ENCODE measurements at places on chromosomes 4 and X. TPM values are rescaled to one million over a fixed set of nuclear protein-coding genes. Genes with fewer than 3 reads are reported as not detected.

KCNIP4 gene
- polyA plus RNA-seq, result 13.0 TPM

NIPAL1 gene
- polyA plus RNA-seq, result 11.0 TPM

ENPEP gene
- 222 TPM for polyA plus RNA-seq

XKRX gene
- polyA plus RNA-seq, result 0.25 TPM

DNA sequence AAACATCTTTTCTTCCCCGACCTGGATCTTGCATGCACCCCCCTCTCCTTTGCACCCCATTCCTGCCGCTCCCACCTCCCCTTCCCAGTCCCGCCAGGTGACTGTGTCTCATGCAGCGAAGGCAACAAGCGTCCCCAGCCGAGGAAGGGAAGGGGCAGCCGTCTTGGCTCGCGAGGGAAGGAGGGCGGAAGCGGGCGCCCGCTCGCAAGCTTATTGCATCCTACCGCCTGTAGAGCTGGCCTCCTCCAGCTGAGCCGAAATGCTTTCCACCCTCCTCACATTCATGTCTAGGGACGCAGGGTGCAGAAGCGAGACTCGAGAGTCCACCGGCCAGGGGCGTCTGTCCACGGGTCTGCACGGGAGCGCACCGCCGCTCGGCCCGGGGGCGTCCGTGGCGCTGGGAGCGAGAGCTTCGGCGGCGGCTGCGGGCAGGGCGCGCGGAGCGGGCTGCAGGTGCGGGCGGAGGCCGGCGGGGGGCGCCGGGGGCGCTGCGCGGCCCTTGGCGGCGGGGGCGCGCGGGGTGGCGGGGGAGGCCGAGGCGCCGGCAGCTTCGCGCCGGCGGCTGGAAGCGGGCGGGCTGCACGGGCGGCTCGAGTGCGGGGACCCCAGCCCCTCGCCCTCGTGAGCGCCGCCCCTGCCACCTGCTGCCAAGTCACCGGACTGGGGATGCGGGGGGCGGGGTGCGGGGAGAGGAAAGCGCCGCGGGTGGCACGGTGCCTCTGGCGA, at the start of gene KCNIP4:
TSS of gene KCNIP4 (minus strand) at position 426 of the 726 bp plus-strand sequence.
- peak; percentile 34 for DNase-seq

DNA sequence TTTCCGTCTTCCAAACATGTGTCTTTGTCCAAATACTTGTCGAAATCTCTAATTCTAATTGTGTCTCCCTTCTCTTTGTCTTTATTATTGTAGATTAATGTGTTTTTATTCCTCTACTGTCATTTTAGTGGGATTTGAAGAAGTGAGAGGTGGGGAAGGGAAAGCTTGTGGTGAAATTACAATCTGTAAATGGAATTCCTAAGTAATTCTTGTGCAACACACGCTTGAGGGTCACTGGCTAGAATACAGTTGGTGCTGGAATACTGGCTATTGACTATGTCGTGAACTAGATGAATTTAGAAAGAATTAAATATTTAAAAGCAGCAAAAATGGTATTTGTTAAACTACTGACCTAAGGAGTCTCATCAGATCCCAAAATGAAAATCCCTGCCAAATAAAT, 10.7 kb upstream of the FNIP2 start:
- no peak for DNase-seq

- DNase-seq, result no peak
Observed at GRCh38 chr4:97103252-97103651, 1040.0 kb downstream of the STPG2 start.

DNA sequence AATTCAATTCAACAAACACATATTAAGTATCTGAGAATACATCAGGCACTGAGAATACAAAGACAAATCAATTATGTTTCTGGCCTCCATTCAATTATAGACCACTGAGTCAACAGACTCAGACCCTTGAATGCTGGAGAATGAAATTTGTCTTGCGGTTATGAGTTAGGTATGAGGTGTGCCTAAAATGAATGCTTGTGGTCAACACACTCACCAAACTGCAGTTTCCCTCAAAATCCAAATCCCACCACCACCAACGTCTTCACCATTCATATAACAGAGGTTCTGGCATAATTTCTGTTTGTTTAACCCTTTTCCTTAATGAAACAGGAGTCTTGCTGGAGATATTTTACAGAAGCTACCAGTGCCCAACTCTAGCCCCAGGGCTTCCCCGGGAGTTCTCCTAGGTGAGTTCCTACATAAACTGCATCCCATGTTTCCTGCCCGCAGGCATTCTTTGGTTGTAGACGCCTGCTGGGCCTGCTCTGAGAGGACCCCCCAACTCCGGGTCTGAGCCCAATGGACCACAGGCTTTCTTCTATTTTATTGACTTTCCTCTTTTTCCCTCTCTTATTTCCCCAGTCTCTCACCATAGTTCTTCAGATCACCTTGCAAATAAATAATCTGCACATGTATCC, 119.2 kb downstream of the DDX53 start:
- no peak for DNase-seq

DNA sequence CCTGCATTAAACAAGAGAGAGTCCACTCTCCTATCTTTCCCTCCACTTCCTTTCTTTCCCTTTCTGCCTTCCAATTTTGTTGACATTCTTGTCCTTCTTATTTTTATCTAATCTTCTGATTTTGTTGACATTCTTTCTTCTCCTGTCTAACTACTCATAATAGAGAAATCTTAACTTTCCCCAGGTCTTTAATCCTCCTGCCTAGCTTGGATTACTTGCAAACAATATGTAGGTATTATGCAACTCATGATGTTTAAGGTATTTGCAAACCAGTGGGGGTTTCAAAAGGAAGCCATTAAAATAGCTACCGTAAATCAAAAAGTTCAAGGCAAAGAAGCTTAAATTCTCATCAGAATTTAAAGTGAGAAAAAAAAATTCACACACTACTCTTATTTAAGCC, 53.9 kb downstream of the PROM1 start:
- no peak for DNase-seq

DNA sequence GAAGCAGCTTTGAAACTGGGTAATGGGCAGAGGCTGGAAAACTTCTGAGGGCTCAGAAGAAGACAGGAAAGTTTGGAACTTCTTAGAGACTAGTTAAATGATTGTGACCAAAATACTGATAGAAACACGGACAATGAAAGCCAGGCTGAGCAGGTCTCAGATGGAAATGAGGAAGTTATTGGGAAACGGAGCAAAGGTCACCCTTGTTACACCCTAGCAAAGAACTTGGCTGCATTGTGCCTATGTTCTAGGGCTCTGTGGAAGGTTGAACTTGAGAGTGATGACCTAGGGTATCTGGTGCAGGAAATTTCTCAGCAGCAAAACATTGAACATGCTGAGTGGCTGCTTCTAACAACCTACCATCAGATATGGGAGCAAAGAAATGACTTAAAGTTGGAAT, 50.8 kb upstream of the FBXW7 start:
- no peak for DNase-seq

DNA sequence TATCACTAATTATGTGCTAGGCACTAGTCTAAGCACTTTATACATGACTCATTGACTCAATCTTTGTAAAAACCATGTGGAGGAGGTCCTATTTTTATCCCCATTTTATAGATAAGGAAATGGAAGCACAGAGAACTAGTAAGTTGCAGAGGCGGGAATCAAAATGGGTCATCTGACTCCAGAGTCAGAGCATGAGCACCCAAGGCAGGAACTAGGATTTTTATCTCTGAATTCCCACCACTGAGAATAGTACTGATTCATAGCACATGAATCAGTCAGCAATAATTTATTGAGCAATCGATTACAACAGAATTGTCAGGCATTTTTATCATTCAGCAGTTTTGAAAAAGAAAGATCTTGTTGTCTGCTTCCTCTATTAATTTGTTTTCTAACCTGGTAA, 19.3 kb downstream of the SCARB2 start:
- DNase-seq, result no peak

DNA sequence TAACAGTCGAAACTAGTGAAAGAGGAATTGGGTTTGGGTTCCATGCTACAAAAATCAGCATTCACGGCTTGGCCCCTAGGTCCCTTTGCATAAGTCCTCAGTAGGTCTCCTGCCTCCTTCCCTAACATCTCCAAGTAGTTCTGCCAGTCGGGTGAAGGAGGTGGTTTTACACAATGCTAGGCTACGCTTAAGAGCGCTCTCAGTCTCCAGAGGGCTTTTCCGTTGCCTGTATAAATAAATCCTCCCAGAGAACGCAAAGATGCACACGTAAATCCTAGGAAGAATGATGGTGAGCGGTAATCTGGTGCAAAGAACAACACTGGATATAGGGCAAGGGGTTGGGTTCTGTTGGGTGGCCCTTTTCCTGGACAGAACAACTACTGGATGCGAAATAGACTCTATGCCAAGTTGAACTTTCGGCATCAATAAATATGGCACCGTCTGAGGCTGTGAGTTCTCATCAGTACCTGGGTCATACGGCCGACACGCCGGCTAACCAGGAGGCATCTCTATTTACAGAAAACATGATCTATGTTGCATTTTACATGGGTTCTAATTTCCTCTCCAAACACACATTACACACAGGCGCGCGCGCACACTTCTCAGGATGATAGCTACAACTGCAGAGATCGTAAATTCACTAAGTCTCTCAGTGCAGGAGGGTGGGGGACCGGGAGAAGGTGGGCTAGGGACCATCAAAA, 1.3 kb downstream of the CAMK2D start:
- peak; percentile 59 for DNase-seq

DNA sequence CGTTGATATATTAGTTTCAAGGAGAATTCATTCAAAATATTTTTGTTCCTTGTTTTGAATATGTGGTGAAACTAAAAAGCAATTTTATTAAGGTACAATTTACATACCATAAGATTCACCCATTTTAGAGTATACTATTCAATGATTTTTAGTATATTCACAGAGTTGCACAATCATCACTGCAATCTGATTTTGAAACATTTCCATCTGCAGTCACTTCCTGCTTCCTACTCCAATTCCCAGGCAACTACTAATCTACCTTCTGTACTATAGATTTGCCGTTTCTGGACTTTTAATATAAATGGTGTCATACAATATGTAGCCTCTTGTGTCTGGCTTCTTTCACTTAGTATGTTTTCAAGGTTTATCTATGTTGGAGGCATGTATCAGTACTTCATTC, 71.3 kb downstream of the SLC9A7 start:
- no peak for DNase-seq

DNA sequence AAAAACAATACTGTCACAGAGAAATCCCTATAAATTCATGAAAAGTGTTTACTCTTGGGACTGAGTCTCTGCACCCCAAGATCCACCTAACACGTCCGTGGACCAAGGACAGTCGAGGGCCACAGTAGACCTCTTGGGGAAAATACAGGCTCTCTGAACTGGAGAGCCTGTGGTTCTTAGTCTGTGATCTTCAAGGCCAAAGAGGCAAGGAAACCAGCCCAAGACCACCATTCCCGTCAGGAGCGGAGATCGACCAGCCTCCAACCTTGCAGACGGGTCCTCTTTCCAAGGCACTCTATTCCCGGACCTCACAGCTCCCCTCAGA, 1.6 kb upstream of the APBB2 start:
- no peak for DNase-seq

DNA sequence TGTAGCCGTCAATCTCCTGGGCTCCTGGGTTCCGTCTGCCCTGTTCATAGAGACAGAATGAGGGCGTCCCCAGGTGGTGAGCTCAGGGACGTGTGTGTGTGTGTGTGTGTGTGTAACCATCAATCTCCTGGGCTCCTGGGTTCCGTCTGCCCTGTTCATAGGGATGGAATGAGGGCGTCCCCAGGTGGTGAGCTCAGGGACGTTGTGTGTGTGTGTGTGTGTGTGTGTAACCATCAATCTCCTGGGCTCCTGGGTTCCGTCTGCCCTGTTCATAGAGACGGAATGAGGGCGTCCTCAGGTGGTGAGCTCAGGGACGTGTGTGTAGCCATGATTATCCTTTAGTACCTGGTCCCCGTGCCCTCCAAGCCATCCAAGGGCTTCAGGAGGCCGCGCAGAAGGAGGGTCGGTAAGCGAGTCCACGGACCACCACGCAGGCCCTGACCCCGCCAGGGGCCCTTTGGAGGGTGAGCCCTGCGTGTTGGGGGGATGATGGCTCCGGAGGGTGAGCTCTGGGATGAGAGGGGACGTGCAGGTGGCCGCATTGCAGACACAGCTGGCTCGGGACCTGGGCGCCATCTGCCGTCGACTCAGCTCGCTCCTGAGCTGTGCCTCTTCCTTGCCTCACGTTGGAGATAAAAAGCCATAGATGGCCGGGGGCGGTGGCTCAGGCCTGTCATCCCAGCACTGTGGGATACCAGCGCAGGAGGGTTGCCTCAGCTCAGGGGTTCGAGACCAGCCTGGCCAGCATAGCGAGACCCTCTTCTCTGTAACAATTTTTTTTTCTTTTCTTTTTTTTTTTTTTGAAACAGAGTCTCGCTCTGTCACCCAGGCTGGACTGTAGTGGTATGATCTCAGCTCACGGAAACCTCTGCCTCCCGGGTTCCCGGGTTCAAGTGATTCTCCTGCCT, 5.4 kb upstream of the GTPBP6 start:
- DNase-seq, result peak; percentile 55

GRCh38 chr4:63169836-63170235, 1239.4 kb downstream of the TECRL start:
- no peak for DNase-seq

- peak; percentile 73 for DNase-seq
Observed at GRCh38 chr4:82372517-82373485, 990 bp downstream of the HNRNPD start.

- DNase-seq, result no peak
Observed at GRCh38 chr4:16916719-16917337, 18.4 kb upstream of the LDB2 start.

GRCh38 chrX:86133761-86134160, 14.5 kb upstream of the DACH2 start:
- no peak for DNase-seq

- no peak for DNase-seq
Observed at GRCh38 chr4:6200922-6201362, 593 bp upstream of the JAKMIP1 start.

- DNase-seq, result no peak
Observed at GRCh38 chrX:125742811-125743210, 423.1 kb downstream of the TEX13C start.

DNA sequence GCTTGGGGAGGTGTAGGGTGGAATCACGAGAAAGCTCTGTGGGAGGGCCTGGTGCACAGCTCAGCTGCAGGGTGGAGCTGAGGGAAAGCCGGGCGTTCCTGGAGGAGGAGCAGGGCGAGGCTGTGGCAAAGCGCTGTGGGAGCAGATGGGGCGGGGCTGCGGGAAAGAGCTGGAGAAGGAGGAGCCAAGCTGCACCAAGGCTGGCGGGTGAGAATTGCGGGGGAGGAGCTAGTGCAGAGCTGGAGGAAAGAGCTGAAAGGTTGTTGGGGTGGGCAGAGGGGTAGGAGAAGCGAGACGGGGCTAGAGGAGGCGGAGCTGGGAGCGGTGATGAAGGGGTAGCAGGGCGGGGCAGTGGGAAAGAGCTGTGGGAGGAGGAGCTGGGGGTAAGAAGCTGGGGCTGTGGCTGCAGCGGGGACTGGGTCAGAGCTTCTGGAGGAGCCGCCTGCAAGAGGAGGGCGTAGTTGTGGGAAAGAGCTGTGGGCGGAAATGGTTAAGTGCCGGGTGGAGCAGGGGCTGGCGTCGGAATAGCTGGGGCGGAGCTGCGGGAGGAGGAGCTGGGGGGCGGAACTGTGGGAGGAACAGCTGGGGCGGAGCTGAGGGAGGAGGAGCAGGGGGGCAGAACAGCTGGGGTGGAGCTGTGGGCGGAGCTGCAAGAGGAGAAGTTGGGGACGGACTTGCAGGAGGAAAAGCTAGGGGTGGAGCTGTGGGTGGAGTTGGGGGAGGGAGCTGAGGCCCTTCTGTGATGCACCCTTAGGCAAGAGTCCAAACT, 1.8 kb upstream of the EOLA2 start:
- DNase-seq, result peak; percentile 87

Measured in left kidney (tissue), 8 donors.